ENCODE measurements at places on chromosomes 3 and 15. TPM values are rescaled to one million over a fixed set of nuclear protein-coding genes. Genes with fewer than 3 reads are reported as not detected.

DNA sequence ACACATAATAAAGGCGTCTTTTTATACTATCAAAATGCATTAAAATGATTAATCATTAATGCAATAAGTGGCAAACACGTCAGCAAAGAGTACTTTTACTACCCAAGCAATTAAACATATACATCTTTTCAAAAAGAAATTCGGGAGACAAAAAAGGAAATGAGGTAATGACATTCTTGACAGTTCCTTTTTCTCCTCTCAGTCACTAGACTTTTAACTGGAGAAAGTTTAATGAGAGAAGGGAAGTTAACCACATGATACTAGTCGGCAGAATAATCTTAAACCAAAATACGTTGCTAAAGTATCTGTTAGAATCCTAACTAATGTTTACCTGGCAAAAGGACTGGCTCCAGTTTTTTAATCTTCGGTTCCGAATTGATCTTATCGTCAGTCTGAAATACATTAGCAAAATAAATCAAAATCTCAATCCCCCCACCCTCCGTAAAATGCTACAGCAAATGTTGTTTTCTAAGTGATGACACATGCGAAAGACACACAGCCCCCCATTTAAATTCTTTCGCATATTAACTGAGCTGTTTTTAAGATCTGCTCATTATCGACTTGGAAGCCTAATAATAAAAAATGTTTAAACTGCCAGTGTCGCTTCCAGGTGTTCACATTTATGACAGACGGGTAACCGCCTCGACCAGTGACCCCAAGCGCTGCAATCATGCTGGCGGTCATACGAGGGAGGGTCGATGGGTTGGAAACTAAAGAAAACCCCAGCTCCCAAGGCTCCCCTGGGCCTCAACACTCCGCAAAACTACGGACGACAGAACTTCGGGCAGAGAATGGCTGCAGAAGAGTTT, 778 bp downstream of the MTMR10 start:
- peaks cover 41% of the 10 kb centered on the region for H3K4me1 ChIP-seq
- H3K36me3 ChIP-seq = no peaks in the 10 kb centered on the region
- peak overlapping the region; percentile 79 for H3K4me3 ChIP-seq
- H3K27ac ChIP-seq = peak overlapping the region; percentile 99

- no peaks in the 10 kb centered on the region for H3K36me3 ChIP-seq
- no peak overlapping the region for H3K4me3 ChIP-seq
- no peaks in the 10 kb centered on the region for H3K27me3 ChIP-seq
Observed at GRCh38 chr15:29090617-29091466, 178.8 kb downstream of the NSMCE3 start.

SEC22C gene
- polyA plus RNA-seq = 50.6 TPM

- peak overlapping the region; percentile 65 for H3K4me3 ChIP-seq
- peaks cover 11% of the 10 kb centered on the region for H3K36me3 ChIP-seq
- peak overlapping the region; percentile 96 for H3K27ac ChIP-seq
- peaks cover 18% of the 10 kb centered on the region for H3K4me1 ChIP-seq
- no peaks in the 10 kb centered on the region for H3K27me3 ChIP-seq
Observed at GRCh38 chr3:134486577-134487041, 752 bp downstream of the CEP63 start.

DNA sequence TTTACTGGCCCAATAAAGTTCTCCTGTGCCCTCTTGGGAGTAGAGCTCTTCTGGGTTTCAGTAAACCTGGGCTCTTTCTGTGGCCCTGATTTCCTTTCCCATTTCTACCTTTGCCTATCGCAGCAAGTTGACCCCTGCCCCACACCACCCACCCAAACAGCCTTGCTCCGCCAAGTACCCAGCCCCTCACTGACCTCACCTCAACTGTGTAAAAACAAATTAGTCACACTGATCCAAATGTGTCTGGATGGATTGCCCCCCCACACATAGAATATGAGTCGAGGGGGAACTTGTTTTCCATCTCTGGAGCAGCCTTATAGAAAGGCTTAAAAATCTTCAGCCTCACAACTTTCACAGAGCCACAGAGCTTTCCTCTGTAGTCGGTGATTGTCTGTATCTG, 28.6 kb upstream of the VEPH1 start:
- H3K4me1 ChIP-seq = no peaks in the 10 kb centered on the region
- no peak overlapping the region for H3K4me3 ChIP-seq
- no peak overlapping the region for H3K27ac ChIP-seq
- no peaks in the 10 kb centered on the region for H3K27me3 ChIP-seq
- DNase-seq = no peak

PRSS50 gene
- polyA plus RNA-seq = 0.78 TPM

STRA6 gene
- polyA plus RNA-seq = 10.0 TPM

NUP210 gene
- 18.3 TPM for polyA plus RNA-seq

PLA2G4D gene
- polyA plus RNA-seq = 0.17 TPM

- H3K36me3 ChIP-seq = no peaks in the 10 kb centered on the region
- no peaks in the 10 kb centered on the region for H3K27me3 ChIP-seq
- H3K27ac ChIP-seq = no peak overlapping the region
- no peak overlapping the region for H3K4me3 ChIP-seq
- no peaks in the 10 kb centered on the region for H3K4me1 ChIP-seq
- no peak for DNase-seq
Observed at GRCh38 chr3:19644405-19644804, 289.6 kb downstream of the EFHB start.

GRCh38 chr3:109696932-109697331, 359.6 kb upstream of the DPPA4 start:
- H3K27ac ChIP-seq = no peak overlapping the region
- H3K27me3 ChIP-seq = no peaks in the 10 kb centered on the region
- DNase-seq = no peak
- no peaks in the 10 kb centered on the region for H3K4me1 ChIP-seq
- H3K36me3 ChIP-seq = no peaks in the 10 kb centered on the region
- H3K4me3 ChIP-seq = no peak overlapping the region

- DNase-seq = no peak
- H3K27me3 ChIP-seq = no peaks in the 10 kb centered on the region
- no peaks in the 10 kb centered on the region for H3K4me1 ChIP-seq
- no peak overlapping the region for H3K27ac ChIP-seq
Observed at GRCh38 chr3:173109143-173109542, 31.9 kb downstream of the SPATA16 start.

DNA sequence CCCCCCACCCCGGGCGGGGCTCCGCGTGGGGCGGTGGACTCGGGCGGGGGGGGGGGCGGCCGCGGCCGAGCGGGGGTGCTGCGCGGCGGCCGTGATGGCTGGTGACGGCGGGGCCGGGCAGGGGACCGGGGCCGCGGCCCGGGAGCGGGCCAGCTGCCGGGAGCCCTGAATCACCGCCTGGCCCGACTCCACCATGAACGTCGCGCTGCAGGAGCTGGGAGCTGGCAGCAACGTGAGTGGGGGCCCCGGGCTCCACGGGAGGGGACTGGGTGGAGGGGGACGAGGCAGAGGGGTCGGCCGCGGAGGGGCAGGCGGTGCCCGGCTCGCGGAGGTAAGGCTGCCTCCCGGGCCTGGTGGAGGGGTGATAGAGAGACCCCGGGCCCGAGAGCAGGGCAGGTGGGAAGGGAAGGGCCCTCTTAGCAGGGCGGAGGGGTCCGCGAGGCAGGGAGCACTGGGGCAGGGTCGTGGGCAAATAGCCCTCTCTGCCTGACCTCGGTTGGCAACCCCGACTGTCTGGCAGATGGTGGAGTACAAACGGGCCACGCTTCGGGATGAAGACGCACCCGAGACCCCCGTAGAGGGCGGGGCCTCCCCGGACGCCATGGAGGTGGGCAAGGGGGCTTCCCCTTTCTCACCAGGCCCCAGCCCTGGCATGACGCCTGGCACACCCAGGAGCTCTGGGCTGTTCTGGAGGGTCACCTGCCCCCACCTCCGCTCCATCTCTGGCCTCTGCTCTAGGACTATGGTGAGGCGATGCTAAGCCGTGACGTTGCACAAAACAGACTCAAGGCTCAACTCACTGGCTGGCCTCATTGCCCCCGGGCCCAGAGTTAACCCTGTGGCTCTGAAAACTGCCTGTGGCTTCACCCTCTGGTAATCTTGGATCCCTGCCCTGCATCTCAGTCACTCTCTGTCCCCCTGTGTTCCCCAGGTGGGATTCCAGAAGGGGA, at the start of gene ECE2:
TSS of gene ECE2 (plus strand) at position 62 of the 950 bp plus-strand sequence. CDS start at position 194, 132 bp downstream.
- no peaks in the 10 kb centered on the region for H3K36me3 ChIP-seq
- no peak within 1 kb of the TSS for H3K27ac ChIP-seq
- peaks cover 58% of the 10 kb centered on the region for H3K27me3 ChIP-seq
- DNase-seq = no peak
- H3K4me3 ChIP-seq = no peak within 1 kb of the TSS

DNA sequence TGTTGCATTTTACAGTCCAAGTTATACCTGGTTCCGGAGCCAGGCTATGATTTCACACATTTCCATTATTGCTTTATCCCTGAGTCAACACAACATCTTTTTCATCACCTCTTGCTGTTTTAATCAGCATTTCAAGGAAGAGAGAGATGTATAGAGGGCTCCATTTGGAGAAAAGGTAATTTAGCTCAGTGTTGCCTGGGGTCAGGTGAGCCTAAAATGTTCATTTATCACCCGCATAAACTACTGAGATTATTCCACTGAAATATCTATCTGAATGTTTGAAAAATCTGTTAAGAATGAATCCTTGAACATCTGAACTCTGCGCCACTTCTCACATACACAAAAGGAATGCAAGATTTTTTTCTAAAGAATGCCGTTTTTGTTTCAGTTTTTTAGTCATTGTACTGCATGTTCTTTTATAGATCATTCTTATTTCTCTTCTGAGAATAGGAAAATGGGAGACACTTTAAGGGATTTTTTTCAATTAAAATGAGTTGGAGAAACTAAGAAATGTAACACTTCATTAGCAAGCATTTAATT, 51.5 kb upstream of the AGTR1 start:
- H3K4me1 ChIP-seq = no peaks in the 10 kb centered on the region
- H3K36me3 ChIP-seq = no peaks in the 10 kb centered on the region
- no peak overlapping the region for H3K4me3 ChIP-seq
- no peaks in the 10 kb centered on the region for H3K27me3 ChIP-seq

DNA sequence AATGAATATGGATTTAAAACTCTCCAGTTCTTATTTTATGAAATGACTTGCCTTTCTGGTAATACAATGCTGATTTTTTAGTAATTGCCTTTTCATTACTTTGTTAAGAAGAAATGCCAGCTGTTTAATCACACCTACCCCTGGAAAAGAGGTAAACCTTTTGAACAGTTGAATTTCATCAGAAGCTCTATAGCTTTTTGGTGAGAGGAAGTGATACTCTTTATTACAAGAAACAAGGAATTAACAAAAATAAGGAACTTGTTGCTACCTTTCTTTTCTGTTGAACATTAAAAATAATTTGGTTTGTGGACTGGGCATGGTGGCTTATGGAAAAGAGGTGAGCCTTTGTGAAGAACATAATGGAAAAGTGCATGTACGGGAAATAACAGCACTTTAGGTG, 19.7 kb downstream of the BLOC1S6 start:
- H3K36me3 ChIP-seq = peaks cover 45% of the 10 kb centered on the region
- no peak overlapping the region for H3K4me3 ChIP-seq
- no peaks in the 10 kb centered on the region for H3K4me1 ChIP-seq
- H3K27ac ChIP-seq = no peak overlapping the region
- H3K27me3 ChIP-seq = no peaks in the 10 kb centered on the region
- no peak for DNase-seq

CLDN18 gene
- 64.0 TPM for polyA plus RNA-seq

- DNase-seq = no peak
- no peaks in the 10 kb centered on the region for H3K4me1 ChIP-seq
- H3K27ac ChIP-seq = no peak overlapping the region
- H3K36me3 ChIP-seq = no peaks in the 10 kb centered on the region
- no peak overlapping the region for H3K4me3 ChIP-seq
Observed at GRCh38 chr3:168081171-168081771, 14.5 kb downstream of the GOLIM4 start.

DNA sequence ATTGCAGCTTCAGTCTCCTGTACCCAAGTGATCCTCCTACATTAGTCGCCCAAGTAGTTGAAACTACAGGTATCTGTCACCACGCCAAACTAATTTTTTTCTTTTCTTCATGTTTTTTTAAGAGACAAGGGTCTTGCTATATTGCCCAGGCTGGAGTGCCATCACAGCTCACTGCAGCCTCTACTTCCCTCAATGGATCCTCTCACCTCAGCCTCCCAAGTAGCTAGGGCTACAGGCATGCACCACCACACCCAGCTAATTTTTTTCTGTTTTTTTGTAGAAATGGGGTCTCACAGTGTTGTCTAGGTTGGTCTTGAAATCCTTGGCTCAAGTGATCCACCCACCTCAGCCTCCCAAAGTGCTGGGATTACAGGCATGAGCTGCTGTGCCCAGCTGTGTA, 89.5 kb downstream of the ZNF609 start:
- no peak for DNase-seq
- no peaks in the 10 kb centered on the region for H3K36me3 ChIP-seq
- H3K27me3 ChIP-seq = no peaks in the 10 kb centered on the region
- no peak overlapping the region for H3K27ac ChIP-seq
- H3K4me3 ChIP-seq = no peak overlapping the region

DNA sequence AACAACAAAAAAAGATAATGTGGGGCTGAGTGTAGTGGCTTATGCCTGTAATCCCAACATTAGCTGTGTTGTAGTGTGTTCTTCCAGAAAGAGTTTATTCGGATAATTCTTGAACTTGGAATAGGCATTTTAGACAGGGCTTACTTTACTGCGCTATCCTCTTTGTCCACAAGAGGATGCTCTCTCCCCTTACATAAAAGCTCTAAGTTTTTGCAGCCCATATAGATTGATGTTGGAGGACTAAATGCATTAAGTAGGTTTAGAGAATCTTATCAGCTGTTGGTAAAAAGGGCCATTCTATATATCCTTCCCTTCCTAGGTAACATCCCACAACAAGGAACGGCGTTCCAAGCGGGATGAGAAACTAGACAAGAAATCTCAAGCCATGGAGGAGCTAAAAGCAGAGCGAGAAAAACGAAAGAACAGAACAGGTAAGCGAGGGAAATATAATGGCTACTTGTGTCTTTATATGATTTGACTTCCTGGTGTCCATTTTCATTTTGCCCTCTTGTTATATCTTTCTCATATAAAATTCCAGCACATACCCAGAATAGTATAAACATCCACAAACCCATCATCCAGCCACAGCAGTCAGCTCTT, 27.8 kb upstream of the ITPKA start:
- no peaks in the 10 kb centered on the region for H3K36me3 ChIP-seq
- DNase-seq = no peak
- no peak overlapping the region for H3K27ac ChIP-seq

OR5H6 gene
- polyA plus RNA-seq = not detected

KBTBD13 gene
- polyA plus RNA-seq = 0.71 TPM

DUOXA1 gene
- 1.0 TPM for polyA plus RNA-seq

DNA sequence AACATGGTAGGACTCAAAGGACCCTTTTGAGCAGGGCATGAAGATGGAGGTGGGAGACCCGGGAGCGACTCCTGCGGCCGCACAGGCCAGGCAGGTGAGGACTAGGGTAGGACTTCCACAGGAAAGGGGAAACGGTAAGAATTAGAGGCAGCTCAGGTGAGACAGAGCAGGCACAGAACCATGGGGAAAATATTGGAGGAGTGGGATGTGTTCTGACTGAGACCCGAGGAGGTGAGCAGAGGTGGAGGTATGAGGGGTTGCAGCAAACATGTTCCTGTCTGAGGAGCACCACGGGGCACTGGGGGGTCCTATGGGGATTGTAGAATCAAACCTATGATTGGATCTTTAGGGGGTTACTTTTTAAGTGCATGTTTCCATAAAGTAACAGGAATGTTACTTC, 1.4 kb upstream of the ISG20 start:
- H3K27me3 ChIP-seq = no peaks in the 10 kb centered on the region
- peak overlapping the region; percentile 94 for H3K27ac ChIP-seq
- no peak overlapping the region for H3K4me3 ChIP-seq
- peaks cover 18% of the 10 kb centered on the region for H3K4me1 ChIP-seq
